ENCODE measurements at places on chromosomes 1 and 21.

GRCh38 chr1:234519506-234519905 is 40.5 kb upstream of the TARBP1 start:
- no peak for DNase-seq

- DNase-seq: no peak
Measured at GRCh38 chr1:153816283-153816889, 41.2 kb downstream of the SLC27A3 start.

DNA sequence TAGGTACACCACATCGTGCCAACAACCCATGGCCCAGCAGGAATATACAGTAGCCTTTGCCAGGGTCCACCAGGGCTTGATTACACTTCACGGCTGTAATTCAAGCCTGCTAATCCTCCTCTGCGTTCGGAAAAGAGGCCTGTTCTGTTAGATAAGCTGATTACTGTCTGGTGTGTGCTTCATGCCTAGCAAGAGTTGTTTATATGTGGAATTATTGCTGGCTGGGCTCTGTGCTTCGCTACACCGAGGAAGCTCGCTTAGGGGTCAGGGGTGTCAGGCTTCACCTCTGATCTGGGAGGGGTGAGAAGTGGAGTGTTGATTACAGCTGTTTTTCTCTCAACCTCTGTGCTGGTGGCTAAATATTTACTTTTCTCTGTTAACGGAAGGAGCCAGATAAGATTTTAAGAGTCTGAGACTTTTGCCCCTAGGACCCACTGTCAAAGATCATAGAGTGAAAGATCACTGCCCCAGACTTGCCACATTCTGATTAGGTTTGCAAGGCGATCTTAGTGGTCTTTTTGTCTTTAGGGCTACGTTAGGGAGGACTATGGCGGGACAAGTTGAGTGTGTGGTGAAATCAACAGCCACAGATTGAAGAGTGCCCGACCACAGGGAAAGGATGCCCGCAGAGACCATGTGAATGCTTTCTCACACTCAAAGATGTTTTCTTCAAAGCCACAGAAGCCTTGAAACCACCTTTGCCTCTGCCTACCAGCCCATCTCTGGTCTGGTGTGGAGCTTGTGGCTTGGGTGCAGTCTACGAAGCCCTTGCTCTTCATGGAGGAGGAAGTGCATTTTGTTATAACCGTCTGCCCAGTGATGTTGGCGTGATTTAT is 216.1 kb downstream of the PBX1 start:
- DNase-seq: peak; percentile 48

DNA sequence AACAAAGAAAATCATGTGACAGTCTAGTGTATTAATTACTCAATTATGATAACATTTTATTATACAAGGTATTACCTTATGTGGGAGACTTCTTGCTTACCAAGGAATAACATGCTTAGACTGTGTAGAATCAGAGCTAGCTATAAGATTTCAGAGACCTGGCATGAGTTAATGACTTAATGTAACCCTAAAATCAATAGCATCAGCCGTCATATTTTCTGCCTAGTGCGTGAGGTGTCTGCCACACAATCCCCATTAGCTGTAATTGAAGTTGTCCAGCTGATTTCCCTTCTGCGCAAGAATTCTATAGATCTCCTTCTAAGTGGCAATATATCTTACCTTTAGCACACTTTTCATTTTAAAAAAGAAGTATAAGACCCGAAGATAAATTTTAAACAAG is 28.8 kb downstream of the CHODL start:
- no peak for DNase-seq

GRCh38 chr1:235161685-235162327 is 756 bp upstream of the RBM34 start:
- DNase-seq: no peak

- no peak for DNase-seq
Measured at GRCh38 chr1:119186471-119186870, 46.0 kb upstream of the WARS2 start.

- DNase-seq: no peak
Measured at GRCh38 chr1:107786203-107786845, 178.7 kb downstream of the VAV3 start.

- no peak for DNase-seq
Measured at GRCh38 chr1:43554444-43554992, 23.8 kb downstream of the PTPRF start.

GRCh38 chr21:26842300-26842699 is 2.9 kb downstream of the ADAMTS1 start:
- DNase-seq: no peak

DNA sequence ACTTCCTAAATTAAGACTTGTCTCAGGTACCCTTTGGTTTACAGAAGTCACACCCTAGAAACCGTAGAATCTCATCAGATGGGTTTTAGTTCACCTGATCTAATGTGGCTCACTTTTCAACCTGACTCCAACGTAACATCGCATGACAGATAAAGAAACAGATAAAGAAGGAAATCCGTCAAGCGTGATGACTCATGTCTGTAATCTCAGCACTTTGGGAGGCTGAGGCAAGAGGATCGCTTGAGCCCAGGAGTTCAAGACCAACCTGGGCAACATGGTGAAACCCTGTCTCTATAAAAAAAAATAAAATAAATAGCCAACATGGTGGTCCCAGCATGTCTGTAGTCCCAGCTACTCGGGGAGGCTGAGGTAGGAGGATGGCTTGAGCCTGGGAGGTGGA is 97.3 kb downstream of the SPSB1 start:
- no peak for DNase-seq

- no peak for DNase-seq
Measured at GRCh38 chr1:22025368-22026155, 24.1 kb downstream of the CELA3A start.

GRCh38 chr1:85049735-85050166 is 1.5 kb upstream of the MCOLN3 start:
- peak; percentile 4 for DNase-seq

DNA sequence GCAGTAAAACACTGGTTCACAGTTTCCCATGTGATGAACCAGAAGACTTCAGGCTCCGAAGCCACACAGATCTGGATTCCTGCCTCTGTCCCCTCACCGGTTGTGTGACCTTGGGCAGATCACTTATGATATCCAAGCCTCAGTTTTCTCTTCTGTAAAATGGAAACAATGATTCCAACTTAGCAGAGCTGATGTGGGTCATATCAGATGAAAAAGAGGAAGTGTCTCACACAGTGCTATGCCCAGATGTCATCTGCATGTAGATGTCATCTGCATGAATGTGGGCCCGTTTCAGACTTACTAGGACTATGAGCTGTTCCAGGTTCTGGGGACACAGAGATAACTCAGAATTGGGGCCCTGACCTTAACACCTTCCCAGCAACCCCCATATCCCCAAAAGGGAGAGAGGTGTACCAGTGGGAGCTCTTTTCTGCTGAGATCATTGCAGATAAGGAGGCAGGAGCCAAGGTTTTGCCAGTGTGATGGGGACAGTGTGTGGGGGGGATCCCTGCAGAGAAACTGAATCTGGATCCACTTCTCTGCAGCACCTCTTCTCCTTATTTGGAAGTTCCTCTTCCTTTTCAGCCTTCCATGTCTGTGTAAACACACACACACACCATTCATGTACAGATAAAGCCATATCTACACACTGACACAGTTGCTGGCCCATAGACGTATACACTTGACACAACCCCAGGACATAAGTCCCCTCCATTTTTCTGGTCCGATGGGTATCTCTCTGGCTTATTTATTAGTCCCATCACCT is 5.0 kb upstream of the ADGRB2 start:
- DNase-seq: no peak

GRCh38 chr1:44932151-44932550 is 54.2 kb downstream of the EIF2B3 start:
- DNase-seq: no peak

GRCh38 chr1:8425150-8425780 is 107.4 kb downstream of the SLC45A1 start:
- no peak for DNase-seq

DNA sequence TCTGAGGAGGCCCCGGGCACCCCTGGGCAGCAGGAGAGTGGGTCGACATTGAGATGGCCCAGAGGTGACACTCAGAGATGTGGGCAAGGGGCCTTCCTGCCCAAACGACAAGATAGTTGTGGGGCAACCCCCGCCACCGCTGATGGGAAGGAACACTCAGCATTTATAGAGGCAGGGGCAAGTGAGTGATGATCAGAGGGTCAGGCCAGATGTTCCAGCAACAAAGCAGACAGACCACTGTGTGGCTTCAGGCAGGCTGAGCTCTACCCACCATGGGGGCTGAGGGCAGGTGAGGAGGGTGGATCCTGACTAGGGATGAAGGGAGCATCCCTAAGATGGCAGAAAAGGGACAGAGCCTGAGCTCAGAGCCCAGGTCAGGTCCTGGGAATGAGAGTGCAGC is 362.7 kb downstream of the PTPRU start:
- DNase-seq: no peak

DNA sequence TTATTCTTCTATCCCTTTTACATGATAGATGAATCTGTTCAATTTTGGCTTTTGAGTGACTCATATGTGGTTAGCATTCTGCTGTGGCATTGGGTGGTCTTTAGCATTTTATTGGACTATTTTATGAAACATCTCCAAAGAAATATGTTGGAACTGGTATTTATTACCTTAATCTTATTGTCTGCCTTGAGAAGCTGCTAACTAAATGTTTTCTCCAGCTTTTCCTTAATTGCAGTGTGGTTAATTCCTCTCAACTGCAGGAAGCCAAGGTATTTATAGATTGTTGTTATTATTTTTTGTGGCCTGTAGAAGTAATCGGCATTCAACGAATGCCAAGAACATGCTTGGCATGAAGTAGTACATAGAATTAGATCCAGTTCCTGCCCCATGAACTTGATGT is 64.1 kb downstream of the NOS1AP start:
- no peak for DNase-seq

DNA sequence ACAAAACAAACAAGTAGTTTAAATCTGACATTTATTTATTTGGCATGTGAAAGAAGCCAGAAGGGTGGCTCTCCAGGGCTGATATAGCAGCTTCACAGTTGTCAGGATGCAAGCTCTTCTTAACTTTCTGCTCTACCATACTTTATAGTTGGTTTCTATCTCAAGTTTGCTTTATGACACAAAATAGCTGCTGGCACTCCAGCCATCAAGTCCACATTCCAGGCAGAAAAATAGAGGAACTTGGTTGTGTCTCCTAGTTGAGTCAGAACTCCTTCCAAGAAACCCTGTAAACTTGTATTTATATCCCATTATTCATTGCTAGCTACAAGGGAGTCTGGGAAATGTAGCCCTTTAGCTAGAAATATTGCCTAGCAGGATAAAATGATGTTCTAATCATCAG is 24.0 kb upstream of the STUM start:
- DNase-seq: no peak

DNA sequence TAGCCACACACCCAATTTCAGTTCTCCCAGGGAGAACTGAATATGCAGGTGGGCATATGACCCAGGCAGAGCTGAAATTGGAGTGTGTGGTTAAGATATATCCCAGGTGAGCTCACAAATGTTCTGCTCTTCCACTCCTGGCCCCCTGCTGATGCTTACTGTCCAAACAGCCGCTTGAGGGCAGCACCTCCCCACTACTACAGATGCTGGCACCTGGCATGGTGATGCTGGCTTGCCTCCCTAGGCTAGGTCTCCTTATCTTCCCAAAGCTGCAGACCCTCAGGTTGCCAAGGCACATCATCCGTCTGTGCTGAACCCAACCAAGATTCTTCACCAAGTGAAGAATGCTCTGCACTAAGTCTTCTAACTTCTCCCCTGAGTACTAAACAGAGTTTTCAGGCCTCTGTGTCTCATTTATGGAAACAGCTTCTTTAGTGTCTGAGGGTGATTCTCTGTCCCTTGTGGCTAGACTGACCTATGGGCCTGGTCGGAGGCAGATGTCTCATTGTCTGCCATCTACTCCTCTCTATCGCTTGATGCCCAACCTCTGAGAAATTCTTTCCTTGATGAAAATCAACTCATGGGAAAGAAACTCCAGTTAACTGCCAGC is 27.2 kb downstream of the XCL1 start:
- no peak for DNase-seq

- no peak for DNase-seq
Measured at GRCh38 chr1:51247022-51247421, 10.9 kb downstream of the RNF11 start.

DNA sequence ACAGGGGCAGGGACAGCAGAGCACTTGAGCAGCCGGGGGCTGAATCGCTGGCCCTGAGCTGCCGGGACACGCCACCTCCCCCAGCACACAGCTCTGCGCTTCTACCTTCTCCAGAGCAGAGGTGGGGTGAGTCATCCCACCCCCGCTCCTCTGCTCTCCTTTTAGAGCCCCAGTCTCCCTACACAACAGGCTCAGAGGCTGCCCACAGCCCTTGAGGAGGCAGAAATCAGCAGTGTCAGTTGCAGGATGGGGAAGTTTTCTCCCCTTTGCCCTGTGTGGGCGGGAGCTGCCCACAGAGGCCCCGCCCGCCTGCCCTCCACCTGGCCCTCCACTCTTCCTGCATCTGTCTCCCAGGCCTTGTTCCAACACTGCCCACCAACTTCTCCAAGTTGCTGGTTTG is 94.6 kb downstream of the STUM start:
- DNase-seq: no peak

- DNase-seq: no peak
Measured at GRCh38 chr1:228861832-228862180, 126.5 kb downstream of the RHOU start.

DNA sequence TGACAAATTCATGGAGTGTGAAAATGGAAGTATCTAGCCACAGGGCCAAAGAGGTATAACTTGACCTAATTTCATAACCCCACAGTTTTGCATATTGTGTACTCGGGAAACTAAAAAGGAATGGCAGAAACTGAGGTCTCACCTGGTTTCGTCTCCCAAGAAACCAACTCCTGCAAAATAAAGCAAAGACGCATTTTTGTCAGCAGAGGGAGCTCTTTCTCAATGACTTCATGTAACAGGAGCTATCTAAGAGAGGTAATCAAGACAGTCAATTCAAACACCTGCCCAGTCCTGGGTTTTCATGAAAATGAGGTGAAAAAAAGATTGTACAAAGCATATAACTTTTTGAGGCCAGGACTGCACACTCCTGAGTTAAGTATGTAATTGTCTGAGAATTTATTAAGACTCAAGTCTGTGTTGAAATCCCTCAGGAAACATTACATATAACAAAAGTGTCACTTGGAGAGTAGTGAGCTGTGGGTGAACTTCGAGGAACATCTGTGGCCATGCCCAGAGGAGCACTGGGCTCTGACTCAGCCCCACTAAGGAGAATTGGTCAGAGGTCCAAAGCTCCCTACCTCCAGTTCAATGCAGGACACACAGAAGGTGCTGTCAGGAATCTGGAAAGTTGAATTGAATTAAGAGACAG is 17.6 kb downstream of the FCRL4 start:
- peak; percentile 12 for DNase-seq

DNA sequence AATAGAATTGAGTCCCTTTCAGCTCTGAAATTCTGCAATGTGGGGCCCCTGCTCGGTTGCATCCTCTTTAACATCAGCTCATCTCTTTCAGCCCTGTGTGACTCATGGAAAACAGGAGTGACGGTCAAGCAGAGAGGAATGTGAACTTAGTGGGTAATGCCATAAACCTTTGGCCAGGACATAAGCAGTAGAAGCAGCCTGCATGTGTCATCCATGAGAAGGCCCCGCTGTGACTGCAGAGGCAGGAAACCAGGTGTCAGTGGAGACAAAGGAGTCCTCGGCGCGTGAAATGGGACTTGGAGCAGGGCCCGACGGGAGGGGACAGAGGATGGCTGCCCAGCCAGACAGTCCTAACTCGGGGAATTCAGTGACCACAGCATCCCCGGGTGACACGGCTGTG is 21.1 kb upstream of the EPHB2 start:
- no peak for DNase-seq

All from spinal cord (tissue), 10 donors.